NCI-H2029 treated with DMSO at 0.1 percent for 48 hours (cell line): ENCODE measurements at places on chromosomes 11 and 22.

GRCh38 chr11:36139767-36140166 is 149.5 kb downstream of the COMMD9 start:
- DNase-seq: no peak

DNA sequence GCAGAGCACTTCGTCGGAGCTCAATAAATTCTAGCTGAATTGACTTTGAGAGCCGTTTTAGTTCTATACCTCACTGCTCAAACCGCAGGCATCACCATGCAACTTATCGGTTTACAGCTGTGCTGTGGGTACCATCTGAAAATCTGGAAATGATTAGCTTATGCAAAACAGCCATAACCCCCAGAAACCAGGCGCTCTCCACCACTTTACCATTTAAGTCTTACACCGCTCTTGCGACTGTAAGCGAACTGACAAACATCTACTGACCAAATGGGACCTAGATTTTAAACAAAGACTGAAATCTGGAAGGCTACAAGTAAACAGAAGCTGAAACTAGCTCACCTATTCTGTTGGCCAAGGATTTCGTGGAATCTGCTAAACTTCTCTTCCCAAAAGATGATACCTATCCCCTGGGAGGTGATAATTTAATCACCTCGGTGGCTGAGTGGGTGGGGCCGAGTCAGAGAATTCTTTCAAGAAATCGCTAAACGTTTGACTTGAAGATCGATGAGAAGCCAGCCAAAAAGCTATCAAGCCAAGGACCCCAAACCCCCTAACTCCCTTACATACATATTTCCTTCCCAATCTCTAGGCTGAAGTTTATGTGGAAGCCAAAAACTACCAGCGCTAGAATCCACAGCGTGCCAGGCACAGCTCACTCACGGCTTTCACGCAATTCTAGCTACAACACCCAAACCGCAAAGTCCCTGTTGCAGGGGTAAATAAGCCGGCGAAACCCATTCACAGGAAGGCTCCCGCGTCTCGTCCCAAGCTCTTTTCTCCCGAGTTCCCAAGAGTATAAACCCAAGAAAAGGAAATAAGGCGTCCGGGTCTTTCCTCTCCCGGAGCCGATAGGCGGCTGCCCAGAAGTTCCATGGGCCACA is 644 bp downstream of the SPTY2D1 start:
- DNase-seq: no peak

DNA sequence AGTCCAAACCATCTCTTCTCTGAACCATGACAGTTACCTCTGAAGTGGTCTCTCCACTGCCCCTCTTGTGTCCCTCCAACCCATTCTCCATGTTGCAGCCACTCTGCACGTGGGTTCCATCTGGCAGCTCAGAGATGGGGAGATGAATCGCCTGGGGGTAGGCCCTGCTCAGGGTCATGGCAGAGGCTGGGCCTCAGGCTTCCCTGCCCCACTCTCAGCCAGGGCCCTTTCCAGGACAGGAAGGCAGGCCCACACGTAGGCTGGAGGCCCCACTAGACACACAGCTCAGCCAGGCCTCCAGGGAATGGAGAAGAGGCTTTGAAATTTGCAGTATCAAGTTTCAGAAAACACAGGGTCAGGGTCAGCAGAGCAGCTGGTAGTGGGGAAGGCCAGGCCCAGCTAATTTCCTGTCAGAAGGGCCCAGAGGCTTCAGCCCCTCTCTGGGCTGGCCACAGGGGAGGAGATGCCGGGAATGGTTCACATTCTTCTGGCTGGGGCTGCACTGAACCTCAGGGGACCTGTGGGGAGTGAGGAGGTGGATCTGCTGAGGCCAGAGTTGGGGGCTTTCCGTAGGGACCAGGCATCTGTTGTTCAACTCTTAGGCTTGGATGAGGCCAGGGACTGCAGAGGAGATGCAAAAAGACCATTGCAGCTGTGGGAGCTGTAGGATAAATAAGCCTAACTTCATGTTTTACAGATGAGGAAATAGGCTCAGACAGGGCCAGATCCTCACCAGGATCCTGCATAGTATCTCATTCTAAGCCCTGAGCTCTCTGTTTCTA is 101.6 kb downstream of the SWAP70 start:
- DNase-seq: no peak

- no peak for DNase-seq
These were observed 38.9 kb upstream of the SCUBE2 start for GRCh38 chr11:9130297-9130696.

DNA sequence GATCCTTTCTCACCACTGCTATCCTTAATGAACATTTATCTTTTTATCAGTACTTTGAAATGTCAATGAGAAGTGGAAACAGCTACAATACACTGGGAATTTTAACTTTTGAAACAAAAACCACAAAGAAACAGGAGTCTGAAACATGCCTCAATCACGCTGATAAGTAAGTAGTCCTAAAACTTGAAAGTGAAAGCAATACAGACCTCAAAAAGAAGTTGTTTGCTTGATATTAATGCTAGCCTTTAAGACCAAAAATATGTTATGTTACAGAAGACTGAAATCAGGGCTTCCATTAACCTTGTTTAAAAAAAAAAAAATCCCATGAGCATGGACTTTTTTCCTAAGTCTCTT is 21.3 kb downstream of the PHF21A start:
- DNase-seq: no peak

DNA sequence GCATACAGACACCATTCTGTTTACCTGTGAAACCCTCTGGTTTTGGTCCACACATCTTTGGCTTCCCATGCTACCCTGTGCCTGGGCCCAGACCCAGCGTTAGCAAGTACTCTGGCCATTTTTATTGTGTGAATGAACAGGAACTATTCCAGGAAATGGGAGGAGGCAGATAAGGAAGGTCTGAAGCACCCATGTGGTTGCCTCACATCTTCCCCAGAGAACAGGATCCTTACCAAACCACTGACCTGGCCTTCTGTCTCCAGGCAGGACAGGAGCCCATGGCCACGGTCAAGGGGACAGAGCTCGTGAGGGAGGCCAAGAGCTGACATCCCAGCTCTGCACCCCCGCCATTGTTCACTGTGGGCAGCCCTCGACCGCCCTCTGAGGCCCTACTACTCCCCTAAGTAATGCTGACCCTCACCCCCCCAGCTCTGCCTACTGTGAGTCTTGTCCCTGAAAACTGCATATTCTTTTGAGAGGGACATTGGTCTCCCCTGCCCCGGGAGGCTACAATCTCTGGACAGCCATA is 97.7 kb upstream of the TP53I11 start:
- no peak for DNase-seq

GRCh38 chr22:38830026-38830844 is 13.6 kb downstream of the NPTXR start:
- DNase-seq: no peak

- DNase-seq: no peak
These were observed 472.2 kb downstream of the SOX6 start for GRCh38 chr11:15884141-15884540.

GRCh38 chr22:30816413-30816812 is 121.7 kb downstream of the OSBP2 start:
- DNase-seq: no peak
